ENCODE measurements at places on chromosomes 7 and 10.

DNA sequence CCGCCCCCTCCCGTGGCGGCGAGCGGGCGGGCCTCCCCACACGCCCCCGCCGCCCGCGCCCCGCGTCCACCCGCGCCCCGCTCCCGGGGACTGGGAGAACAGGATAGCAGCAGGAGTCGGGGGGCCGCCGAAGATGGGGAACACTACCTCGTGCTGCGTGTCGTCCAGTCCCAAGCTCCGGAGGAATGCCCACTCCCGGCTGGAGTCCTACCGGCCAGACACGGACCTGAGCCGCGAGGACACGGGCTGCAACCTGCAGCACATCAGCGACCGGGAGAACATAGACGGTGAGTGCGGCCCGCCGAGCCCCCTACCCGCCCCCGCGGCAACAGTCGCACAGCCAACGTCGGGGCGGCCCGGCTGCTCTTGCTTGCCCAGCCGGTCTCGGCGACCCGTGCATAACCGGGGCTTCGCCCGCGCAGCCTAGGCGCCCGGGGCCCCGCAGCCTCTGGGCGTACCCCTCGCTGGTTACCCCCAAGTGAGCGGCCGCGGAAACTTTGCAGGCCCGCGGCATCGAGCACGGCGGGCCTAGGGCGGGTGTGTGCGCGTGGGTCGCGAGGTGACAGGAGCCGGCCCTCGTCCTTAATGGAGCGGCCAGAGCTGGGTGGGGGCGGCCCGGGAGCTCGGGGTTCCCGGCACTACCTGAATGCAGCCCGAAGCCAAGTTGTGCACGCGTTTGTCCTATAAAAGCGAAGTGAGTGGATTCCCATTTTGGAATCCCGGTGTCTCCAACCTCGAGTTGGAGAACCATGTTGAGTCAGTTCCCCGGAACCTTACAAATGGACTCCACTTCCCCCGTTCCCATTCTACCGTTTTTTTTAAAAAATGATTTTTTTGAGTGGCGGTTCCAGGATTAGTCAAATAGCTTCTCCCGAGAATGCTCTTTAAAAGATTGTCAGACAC, 863 bp downstream of the CCNY start:
- DNase-seq = peak; percentile 35

DNA sequence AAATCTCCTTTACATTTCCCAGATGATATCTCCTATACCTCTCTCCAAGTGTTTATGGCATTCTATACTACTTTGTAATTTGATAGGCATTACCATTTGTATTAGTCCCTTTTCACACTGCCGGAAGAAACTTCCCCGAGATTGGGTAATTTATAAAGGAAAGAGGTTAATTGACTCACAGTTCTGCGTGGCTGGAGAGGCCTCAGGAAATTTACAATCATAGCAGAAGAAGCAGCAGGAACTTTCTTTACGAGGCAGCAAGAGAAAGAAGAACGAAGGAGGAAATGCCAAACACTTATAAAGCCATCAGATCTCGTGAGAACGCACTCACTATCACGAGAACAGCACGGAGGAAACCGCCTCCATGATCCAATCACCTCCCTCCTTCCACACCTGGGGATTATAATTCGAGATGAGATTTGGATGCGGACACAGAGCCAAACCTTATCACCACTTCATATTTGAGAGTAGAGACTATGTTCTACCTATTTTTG, 1194.6 kb downstream of the SORCS1 start:
- no peak for DNase-seq

GRCh38 chr7:152459724-152460251, 24.0 kb upstream of the KMT2C start:
- no peak for DNase-seq

GRCh38 chr10:113096128-113096996, 146.3 kb downstream of the TCF7L2 start:
- no peak for DNase-seq

- DNase-seq = no peak
These were observed 56.5 kb downstream of the MMRN2 start for GRCh38 chr10:86900955-86901354.

GRCh38 chr10:44857363-44858016, 53.6 kb upstream of the TMEM72 start:
- peak; percentile 52 for DNase-seq

- no peak for DNase-seq
These were observed 78.4 kb downstream of the CYP26A1 start for GRCh38 chr10:93152136-93152535.

GRCh38 chr10:96949039-96949683, 117.1 kb downstream of the LCOR start:
- DNase-seq = no peak

GRCh38 chr7:47702080-47702479, 120.2 kb upstream of the TNS3 start:
- no peak for DNase-seq

GRCh38 chr7:159035571-159036073, 109.0 kb downstream of the VIPR2 start:
- DNase-seq = no peak

DNA sequence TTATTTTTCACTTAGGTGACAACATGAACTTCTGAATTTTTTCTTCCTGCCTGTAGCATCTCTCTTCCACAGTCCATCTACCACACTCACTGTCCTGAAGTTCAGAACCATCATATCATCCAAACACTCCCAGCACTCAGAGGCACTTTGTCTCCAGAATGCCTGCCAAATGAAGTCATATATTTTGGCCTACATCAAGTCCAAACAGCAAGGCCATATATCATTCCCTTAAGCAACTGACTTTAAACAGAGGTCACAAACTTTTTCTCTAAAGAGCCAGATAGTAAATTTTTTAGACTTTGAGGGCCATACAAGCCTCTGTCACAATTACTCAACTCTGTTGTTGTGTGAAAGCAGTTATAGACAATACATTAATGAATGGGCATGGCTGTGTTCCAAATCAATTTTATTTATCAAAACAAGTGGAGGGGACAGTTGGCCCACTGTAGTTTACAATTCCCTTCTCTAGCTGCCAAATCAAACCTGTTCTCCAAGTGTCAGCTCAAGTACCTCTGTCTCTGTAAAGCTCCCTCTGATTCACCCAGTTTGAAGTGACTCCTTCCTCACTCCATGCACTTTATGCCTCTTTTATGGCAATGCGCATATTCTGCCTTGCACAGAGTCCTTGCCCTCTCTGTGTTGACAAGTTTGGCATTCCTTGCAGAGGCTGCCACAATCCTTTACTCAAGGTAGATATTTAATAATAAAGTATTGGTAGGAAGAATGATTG, 305.7 kb downstream of the FZD1 start:
- no peak for DNase-seq

- peak; percentile 6 for DNase-seq
These were observed 115.4 kb downstream of the MLLT10 start for GRCh38 chr10:21649454-21649872.

- DNase-seq = no peak
These were observed 2.4 kb downstream of the SPOCK2 start for GRCh38 chr10:72085864-72086465.

- no peak for DNase-seq
These were observed 127.5 kb downstream of the CRPPA start for GRCh38 chr7:16293669-16294425.

Data from activated T-cell treated with anti-CD3 and anti-CD28 coated beads for 48 hours (primary cell).